ENCODE measurements at places on chromosomes 7 and 10. TPM values are rescaled to one million over a fixed set of nuclear protein-coding genes. Genes with fewer than 3 reads are reported as not detected.

GRCh38 chr10:92789067-92789466 is 59.3 kb upstream of the EXOC6 start:
- H3K27ac ChIP-seq = no peak overlapping the region
- no peaks in the 10 kb centered on the region for H3K36me3 ChIP-seq
- H3K4me1 ChIP-seq = no peaks in the 10 kb centered on the region
- H3K4me3 ChIP-seq = no peak overlapping the region

DNA sequence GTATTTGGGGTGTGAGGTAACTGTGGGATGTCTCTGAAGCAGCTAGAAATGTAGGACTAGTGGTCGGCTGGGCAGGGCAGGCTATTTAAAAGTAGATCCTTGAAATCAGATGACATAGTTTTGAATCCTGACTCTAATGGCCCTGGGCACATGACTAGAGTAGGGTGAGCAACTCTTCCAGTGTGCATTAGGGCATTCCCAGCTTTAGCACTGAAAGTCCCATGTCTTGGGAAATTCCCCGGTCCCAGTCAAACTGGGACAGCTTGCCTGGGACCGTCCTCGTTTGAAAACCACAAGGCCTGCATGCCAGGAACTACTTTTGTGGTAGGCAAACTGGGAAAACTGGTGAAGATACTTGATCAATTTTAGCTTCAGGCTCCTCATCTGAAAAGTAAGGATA is 255.3 kb downstream of the PTEN start:
- H3K4me1 ChIP-seq = no peaks in the 10 kb centered on the region
- no peaks in the 10 kb centered on the region for H3K36me3 ChIP-seq
- H3K27me3 ChIP-seq = no peaks in the 10 kb centered on the region
- no peak for DNase-seq
- H3K27ac ChIP-seq = no peak overlapping the region

DNA sequence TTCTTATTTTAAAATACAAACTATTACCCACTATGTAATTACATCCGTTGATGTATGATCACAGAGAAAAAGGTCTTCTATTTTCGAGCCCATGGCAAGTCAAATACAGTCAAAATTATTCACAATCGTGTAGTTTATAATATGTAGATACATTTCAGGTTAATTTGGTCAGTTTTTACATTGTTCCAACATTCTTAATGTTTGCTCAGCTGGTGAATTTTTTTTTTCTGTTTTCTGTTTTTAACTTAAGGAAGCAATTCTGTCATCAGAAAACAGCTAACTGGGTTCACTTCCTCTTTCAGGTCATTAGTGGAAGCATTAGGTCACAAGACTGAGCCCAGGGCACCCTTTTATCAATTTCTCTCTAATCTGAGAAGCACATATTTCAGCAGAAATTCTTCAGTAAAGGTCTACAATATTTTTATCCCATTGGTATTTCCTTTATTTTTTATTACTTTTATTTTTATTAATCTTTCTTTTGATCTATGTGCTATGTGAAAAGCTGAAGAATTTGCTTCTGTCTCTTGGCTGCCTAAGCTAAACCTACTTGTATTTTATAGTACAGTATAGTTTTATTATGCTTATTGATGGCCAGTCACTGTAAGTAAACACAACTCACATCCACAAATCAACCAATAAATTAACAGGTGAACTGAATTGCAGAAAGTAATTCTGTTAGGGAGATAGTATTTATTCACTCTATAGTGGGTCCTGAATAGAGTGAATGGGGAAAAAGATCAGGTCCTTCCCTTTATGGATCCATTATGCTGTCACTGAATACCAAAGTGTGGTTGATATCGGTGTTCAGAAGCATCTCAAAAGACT is 84.6 kb downstream of the ICA1 start:
- no peak for DNase-seq
- no peaks in the 10 kb centered on the region for H3K36me3 ChIP-seq
- no peaks in the 10 kb centered on the region for H3K4me1 ChIP-seq
- H3K27ac ChIP-seq = no peak overlapping the region
- no peaks in the 10 kb centered on the region for H3K27me3 ChIP-seq

GRCh38 chr7:25369786-25370185 is 141.5 kb upstream of the NPVF start:
- peaks cover 12% of the 10 kb centered on the region for H3K36me3 ChIP-seq
- DNase-seq = no peak
- no peak overlapping the region for H3K4me3 ChIP-seq
- H3K4me1 ChIP-seq = no peaks in the 10 kb centered on the region

Gene PPP1R3A
- not detected for total RNA-seq

GRCh38 chr10:53153831-53154230 is 381.2 kb upstream of the MBL2 start:
- no peak for DNase-seq
- no peak overlapping the region for H3K27ac ChIP-seq
- no peaks in the 10 kb centered on the region for H3K27me3 ChIP-seq
- no peaks in the 10 kb centered on the region for H3K4me1 ChIP-seq
- H3K36me3 ChIP-seq = peaks cover 4% of the 10 kb centered on the region

Measured in glutamatergic neuron (in vitro differentiated cells).